ENCODE measurements at places on chromosomes 6 and 20. TPM values are rescaled to one million over a fixed set of nuclear protein-coding genes. Genes with fewer than 3 reads are reported as not detected.
A peak's percentile ranks its signal among the peaks of the same experiment; 100 is the strongest.

DNA sequence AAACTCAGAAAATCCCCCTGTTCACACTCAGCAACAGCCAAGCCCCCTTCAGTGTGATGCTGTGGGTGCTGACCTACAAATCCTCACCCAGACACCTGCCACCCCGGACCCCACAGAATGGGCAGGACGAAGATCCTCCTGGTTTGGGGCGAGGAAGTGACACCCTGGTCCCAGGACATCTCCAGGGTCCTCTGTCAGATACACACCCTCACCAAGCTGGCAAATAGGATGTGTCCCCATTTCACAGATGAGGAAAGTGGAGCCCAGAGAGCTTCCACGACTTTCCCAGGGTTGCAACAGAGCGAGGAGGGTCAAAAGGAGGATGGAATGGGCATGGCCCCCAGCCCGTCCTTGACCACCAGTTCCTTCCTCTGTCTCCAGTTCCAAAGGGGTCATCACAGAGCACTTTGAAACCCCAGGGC, 92.0 kb upstream of the AFDN start:
- DNase-seq, result no peak
- no peaks in the 10 kb centered on the region for H3K27me3 ChIP-seq
- H3K4me1 ChIP-seq, result peaks cover 4% of the 10 kb centered on the region
- H3K36me3 ChIP-seq, result no peaks in the 10 kb centered on the region
- H3K27ac ChIP-seq, result no peak overlapping the region
- no peak overlapping the region for H3K4me3 ChIP-seq

NNAT gene
- 0.66 TPM for total RNA-seq

DNA sequence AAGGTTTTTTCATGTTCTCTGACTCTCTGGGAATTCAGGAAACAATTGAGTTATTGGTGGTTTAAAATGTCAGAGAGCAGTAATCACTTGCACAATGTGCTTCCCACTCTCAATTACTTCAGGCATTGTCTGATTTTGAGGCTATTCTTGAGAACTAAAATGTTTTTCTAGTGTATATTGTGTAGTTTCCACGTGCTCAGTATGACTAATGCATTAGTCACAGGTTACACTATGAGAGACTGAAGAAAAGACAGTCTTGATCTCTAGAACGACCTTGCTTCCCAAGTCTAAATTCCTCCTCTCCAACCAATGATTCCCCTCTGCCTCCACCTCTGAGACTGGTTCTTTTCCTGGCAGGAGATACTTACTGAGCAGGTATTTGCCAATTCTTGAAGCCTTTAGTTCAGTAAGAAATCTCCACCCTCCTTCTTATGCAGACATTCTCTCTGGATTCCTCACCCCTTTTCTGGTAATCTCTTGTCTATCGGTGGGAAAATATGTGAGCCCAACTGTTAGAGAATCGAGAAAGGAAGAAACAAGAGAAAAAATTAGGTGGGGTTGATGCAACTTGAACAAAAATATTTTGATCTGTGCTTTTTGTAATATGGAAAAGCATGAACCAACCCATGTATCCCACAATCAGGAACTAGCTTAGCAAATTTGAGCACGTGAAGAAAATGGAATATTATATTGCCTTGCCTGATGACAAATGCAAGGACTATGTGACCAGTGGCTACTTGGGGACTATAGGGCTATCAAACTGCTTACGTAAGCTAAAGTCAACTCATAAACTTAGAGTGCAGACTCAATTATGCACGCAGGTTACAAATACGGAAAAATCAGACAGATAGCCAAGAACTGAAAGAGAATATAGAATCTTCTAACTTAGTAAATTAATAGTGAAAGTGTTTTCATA, 61.1 kb upstream of the SLC22A16 start:
- no peak overlapping the region for H3K4me3 ChIP-seq
- no peak for DNase-seq
- no peak overlapping the region for H3K27ac ChIP-seq
- H3K27me3 ChIP-seq, result no peaks in the 10 kb centered on the region
- H3K4me1 ChIP-seq, result no peaks in the 10 kb centered on the region
- H3K36me3 ChIP-seq, result no peaks in the 10 kb centered on the region

MED20 gene
- total RNA-seq, result 19.9 TPM

- H3K27ac ChIP-seq, result no peak overlapping the region
- H3K4me3 ChIP-seq, result no peak overlapping the region
- DNase-seq, result no peak
- H3K27me3 ChIP-seq, result no peaks in the 10 kb centered on the region
These were observed 3.0 kb downstream of the ENPP3 start for GRCh38 chr6:131640100-131640499.

- peak overlapping the region; percentile 97 for H3K27ac ChIP-seq
- H3K4me3 ChIP-seq, result peak overlapping the region; percentile 63
- H3K36me3 ChIP-seq, result no peaks in the 10 kb centered on the region
- no peak for DNase-seq
These were observed 1.9 kb downstream of the SNX5 start for GRCh38 chr20:17966432-17967310.

GRCh38 chr6:78353040-78353439, 514.3 kb upstream of the IRAK1BP1 start:
- no peak for DNase-seq
- H3K36me3 ChIP-seq, result no peaks in the 10 kb centered on the region
- no peaks in the 10 kb centered on the region for H3K4me1 ChIP-seq
- H3K27me3 ChIP-seq, result no peaks in the 10 kb centered on the region

DNA sequence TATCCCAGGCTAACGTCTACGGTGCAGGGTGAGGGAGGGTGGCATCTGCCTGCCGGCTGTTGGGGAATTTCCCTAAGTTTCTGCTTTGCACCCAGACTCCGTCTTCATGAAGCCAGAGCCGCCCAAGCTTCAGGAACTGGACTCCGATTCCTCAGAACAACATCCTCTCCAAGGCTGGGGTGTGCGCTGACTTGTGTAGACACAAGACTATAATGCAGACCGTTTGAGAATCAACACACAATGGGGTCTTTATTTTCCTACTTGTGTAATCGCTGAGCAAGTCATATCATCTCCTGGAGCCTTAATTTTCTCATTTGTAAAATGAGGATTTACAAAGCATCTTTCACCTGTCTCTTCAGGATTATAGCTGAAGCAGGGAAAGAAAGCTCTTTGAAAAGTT, 160.5 kb upstream of the AGPAT4 start:
- DNase-seq, result no peak

PRL gene
- total RNA-seq, result 0.14 TPM

- H3K27ac ChIP-seq, result no peak overlapping the region
- DNase-seq, result no peak
- no peak overlapping the region for H3K4me3 ChIP-seq
- H3K4me1 ChIP-seq, result no peaks in the 10 kb centered on the region
- no peaks in the 10 kb centered on the region for H3K27me3 ChIP-seq
- no peaks in the 10 kb centered on the region for H3K36me3 ChIP-seq
These were observed 46.8 kb downstream of the KIAA0319 start for GRCh38 chr6:24599179-24599578.

DNA sequence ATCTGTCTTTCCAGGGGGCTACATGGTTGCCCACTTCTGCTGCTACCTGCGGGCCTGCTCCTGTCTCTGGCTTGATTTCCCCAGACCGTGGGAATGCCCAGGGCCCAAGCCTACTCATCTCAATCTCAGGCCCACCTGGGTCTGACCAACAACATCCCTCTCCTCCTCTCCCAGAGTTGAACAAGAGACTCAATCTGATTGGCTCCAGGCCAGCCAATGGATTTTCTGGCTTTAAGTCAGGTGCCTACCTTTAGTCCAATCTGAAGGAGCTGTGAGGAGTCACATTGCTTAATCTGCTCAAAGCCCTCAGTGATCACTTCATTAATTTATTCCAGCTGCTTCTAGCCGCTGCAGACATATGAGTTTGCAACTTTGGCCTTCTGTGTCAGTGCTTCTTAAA, 162.4 kb upstream of the KCNG1 start:
- no peaks in the 10 kb centered on the region for H3K36me3 ChIP-seq
- DNase-seq, result no peak
- no peak overlapping the region for H3K27ac ChIP-seq
- no peaks in the 10 kb centered on the region for H3K27me3 ChIP-seq

DNA sequence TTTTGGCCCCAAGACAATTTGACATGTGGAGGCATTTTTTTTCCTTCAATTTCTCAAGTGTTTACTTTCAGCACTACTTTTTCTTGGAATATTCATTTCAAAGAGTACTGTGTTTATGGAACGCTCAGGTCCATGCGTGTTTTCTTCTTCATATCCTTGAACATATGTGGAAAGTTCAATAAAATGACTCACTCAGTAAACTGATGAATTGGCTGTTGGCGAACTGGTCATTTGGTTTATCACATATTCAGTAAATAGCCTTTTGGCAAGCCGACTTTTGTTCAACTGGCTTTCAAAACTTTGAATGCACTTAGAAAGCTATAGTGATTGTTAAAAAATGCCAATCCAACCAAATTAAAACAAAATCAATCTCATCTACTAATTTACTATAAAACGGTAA, 964.6 kb upstream of the SLC35B3 start:
- no peaks in the 10 kb centered on the region for H3K36me3 ChIP-seq
- H3K4me1 ChIP-seq, result no peaks in the 10 kb centered on the region
- no peak overlapping the region for H3K4me3 ChIP-seq
- DNase-seq, result no peak

- no peaks in the 10 kb centered on the region for H3K27me3 ChIP-seq
- no peak for DNase-seq
- no peaks in the 10 kb centered on the region for H3K4me1 ChIP-seq
- H3K4me3 ChIP-seq, result no peak overlapping the region
- no peak overlapping the region for H3K27ac ChIP-seq
- no peaks in the 10 kb centered on the region for H3K36me3 ChIP-seq
These were observed 19.4 kb downstream of the PFDN4 start for GRCh38 chr20:54227241-54227640.

DNA sequence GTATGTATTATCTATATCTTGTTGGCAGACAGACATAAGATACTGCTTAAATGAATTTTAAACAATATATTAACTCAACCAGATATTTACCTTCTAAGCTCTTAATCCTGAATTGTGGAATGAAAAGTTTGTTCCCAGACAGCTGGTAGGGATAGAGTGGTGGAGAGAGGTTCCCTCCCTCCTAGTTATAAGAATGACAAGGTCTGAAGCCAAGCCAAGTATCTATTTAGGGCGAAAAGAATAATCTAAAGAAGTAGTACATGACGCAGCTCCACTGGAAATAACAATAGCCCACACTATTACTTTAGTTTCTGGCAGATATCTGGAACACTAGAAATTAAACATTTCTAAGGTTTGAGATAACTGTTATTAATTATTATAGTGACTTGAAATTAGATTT, 104.3 kb downstream of the AHI1 start:
- no peaks in the 10 kb centered on the region for H3K36me3 ChIP-seq
- no peaks in the 10 kb centered on the region for H3K4me1 ChIP-seq
- no peaks in the 10 kb centered on the region for H3K27me3 ChIP-seq
- H3K27ac ChIP-seq, result no peak overlapping the region
- DNase-seq, result no peak

DNA sequence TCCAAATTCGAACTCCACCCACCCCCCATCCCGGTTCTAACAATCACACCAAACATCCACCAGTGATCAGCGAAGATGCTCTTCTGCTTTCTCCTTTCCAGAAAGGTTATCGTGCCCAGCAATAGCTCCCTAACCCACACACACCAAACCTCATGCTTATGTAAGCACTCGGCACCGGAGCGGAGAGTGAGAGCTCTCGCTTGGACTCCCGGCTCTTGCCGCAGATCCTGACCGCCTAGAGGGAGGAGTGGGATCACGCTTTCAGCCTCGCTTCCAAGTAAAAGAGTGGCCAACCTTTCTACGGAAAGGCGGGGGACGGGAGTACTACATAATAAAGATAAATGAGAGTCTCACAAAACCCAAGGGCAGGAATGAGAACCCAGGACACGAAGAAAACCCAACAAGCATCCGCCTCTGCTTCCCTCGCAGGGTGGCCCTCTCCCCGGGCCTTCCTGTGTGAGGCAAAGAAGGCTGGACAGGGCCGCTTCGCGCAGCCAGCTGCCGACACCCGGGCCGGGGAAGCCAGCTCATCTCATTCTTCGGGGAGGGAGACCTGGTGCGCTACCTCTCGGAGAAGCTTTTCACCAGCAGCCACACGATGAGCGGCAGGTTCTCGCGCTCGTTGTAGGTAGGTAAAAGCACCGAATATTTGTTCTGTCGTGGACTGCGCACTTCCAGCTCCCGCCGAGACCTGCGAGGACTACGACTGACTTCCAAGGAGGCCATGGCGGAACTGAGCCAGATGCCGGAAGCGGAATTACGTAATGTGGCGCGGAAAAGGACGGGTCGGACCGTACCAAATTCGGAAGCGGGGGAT, at the start of gene DPM1:
Gene DPM1 (minus strand): TSS at position 735 of the 817 bp plus-strand sequence. CDS start 9 bp downstream, at position 726.
- peak within 1 kb of the TSS; percentile 91 for H3K4me3 ChIP-seq
- H3K27ac ChIP-seq, result peak within 1 kb of the TSS; percentile 88
- H3K4me1 ChIP-seq, result peaks cover 55% of the 10 kb centered on the region
- peak; percentile 86 for DNase-seq
- no peaks in the 10 kb centered on the region for H3K27me3 ChIP-seq
- peaks cover 3% of the 10 kb centered on the region for H3K36me3 ChIP-seq

HMGCLL1 gene
- total RNA-seq, result 2.5 TPM

TUBB1 gene
- total RNA-seq, result 1.5 TPM

DNA sequence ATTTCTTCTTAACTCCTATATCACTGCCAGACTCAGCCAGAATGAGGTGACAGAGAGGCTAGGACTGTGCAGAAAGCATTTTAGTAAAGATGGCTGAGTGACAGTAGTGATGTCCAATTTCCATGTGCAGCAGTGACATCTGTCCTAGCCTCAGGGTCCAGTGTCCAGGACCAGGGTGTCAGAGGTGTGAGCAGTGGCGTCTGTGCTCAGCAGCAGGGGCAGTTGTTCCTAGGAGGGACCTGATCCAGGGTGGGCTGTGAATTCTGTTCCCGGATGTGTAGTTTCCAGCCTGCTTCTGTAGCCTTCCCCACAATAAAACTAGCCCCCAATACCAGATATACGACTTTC, 6.0 kb downstream of the HLA-B start:
- H3K27me3 ChIP-seq, result no peaks in the 10 kb centered on the region
- DNase-seq, result no peak
- peaks cover 16% of the 10 kb centered on the region for H3K36me3 ChIP-seq

GRCh38 chr20:2745060-2745910, 52.7 kb downstream of the EBF4 start:
- H3K27me3 ChIP-seq, result no peaks in the 10 kb centered on the region
- no peak for DNase-seq
- H3K36me3 ChIP-seq, result no peaks in the 10 kb centered on the region

DNA sequence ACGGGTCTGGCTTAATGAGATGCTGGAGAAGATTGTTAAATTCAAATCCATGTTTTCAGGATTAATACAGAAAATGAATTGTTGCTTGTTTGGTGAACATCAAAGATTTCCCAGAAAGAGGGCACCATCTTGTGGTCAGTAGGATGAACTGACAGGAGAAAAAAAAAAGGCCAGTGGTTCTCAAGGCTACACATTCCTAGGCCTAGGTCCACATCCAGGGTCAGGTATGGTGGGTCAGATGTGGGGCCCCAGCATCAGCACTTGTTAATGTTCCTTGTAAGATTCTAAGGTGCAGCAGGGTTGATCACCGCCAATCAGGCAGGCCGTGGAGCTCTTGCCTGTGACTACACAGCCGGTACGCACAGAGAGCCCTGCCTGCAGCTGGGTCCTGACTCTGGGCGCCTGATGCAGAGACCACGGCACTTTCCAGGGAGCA, 34.0 kb upstream of the FOXO3 start:
- no peaks in the 10 kb centered on the region for H3K27me3 ChIP-seq
- H3K27ac ChIP-seq, result no peak overlapping the region
- H3K4me3 ChIP-seq, result no peak overlapping the region
- no peaks in the 10 kb centered on the region for H3K4me1 ChIP-seq

- no peak overlapping the region for H3K27ac ChIP-seq
- H3K4me3 ChIP-seq, result no peak overlapping the region
- no peaks in the 10 kb centered on the region for H3K36me3 ChIP-seq
- H3K4me1 ChIP-seq, result peaks cover 46% of the 10 kb centered on the region
These were observed 29.6 kb downstream of the QKI start for GRCh38 chr6:163444077-163444476.

- H3K27me3 ChIP-seq, result peaks cover 13% of the 10 kb centered on the region
- no peaks in the 10 kb centered on the region for H3K36me3 ChIP-seq
- no peak overlapping the region for H3K4me3 ChIP-seq
- no peak for DNase-seq
- no peak overlapping the region for H3K27ac ChIP-seq
These were observed 2.2 kb upstream of the OXT start for GRCh38 chr20:3068986-3069900.

All from upper lobe of left lung (tissue), 6 donors.